ENCODE measurements at places on chromosomes 16 and 17. TPM values are rescaled to one million over a fixed set of nuclear protein-coding genes. Genes with fewer than 3 reads are reported as not detected.

CAPN15 gene
- total RNA-seq: 27.2 TPM

DNA sequence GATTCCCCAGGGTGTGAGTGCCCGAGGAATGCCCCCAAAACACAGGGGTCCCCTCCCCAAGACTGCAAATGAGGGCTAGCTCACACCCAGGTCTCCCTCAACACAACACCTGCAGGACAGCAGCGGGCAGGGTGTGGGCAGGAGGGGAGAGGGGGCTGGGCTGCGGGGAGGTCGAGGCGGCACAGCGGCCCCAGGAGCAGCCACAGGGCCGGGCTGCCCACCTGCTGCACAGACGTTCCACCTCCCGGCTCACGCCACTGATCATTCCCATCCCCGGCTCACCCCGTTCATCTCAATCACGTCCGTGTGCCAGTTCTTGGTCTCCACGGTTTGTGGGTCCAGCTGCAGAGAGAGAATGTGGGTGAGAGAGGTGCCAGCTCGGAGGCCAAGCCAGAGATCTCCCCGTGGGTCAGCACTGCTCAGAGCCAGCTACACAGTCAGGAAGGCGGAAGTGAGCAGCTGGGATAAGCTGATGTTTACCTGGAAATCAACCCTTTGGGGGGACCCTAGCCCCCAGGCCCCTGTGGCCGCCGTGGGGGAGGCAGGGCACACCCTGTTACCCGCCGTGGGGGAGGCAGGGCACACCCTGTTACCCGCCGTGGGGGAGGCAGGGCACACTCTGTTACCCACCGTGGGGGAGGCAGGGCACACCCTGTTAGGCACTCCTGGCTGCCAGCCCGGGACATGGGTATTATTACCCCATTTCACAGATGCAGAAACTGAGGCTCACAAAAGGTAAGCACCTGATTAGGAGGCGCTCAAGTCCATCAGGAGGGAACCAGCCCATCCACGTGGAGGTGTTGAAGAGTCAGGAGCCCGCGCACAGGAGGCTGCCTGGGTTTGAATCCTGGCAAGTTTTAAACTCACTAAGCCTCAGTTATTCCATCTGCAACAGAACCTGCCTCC, 16.1 kb downstream of the TIMM22 start:
- H3K36me3 ChIP-seq: no peaks in the 10 kb centered on the region
- H3K27me3 ChIP-seq: no peaks in the 10 kb centered on the region
- H3K4me1 ChIP-seq: no peaks in the 10 kb centered on the region
- no peak overlapping the region for H3K27ac ChIP-seq
- no peak for DNase-seq
- no peak overlapping the region for H3K4me3 ChIP-seq

DNA sequence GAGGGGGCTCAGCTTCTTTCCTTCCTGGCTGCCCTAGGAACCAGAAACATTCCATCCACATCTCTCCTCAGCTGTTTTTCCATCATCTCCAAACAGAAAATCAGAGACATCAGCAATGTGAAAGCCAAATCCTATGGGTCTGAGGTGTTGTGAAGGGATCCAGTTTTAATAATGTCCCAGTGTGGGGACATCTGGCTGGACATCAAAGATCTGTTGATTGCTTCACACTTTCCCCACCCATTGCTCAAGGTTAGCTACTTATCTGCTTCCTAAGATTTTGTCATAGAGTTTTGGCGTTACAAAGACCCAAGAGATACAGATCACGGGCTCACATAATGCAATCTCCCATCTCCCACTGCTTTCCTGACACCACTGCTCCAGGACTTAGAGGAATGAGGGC, 47.8 kb upstream of the AXIN2 start:
- H3K27me3 ChIP-seq: no peaks in the 10 kb centered on the region
- H3K36me3 ChIP-seq: no peaks in the 10 kb centered on the region
- DNase-seq: no peak
- no peak overlapping the region for H3K27ac ChIP-seq

GRCh38 chr17:76635039-76635438, 8.5 kb downstream of the ST6GALNAC1 start:
- no peaks in the 10 kb centered on the region for H3K27me3 ChIP-seq
- no peak overlapping the region for H3K4me3 ChIP-seq
- H3K27ac ChIP-seq: no peak overlapping the region
- DNase-seq: peak; percentile 14

PPP1R9B gene
- 22.7 TPM for total RNA-seq

GRCh38 chr17:31561469-31562375, 170.2 kb downstream of the RAB11FIP4 start:
- H3K36me3 ChIP-seq: no peaks in the 10 kb centered on the region
- H3K4me3 ChIP-seq: no peak overlapping the region
- no peak for DNase-seq
- no peaks in the 10 kb centered on the region for H3K27me3 ChIP-seq
- peak overlapping the region; percentile 97 for H3K27ac ChIP-seq
- peaks cover 22% of the 10 kb centered on the region for H3K4me1 ChIP-seq

ITGAD gene
- 0.44 TPM for total RNA-seq

DNA sequence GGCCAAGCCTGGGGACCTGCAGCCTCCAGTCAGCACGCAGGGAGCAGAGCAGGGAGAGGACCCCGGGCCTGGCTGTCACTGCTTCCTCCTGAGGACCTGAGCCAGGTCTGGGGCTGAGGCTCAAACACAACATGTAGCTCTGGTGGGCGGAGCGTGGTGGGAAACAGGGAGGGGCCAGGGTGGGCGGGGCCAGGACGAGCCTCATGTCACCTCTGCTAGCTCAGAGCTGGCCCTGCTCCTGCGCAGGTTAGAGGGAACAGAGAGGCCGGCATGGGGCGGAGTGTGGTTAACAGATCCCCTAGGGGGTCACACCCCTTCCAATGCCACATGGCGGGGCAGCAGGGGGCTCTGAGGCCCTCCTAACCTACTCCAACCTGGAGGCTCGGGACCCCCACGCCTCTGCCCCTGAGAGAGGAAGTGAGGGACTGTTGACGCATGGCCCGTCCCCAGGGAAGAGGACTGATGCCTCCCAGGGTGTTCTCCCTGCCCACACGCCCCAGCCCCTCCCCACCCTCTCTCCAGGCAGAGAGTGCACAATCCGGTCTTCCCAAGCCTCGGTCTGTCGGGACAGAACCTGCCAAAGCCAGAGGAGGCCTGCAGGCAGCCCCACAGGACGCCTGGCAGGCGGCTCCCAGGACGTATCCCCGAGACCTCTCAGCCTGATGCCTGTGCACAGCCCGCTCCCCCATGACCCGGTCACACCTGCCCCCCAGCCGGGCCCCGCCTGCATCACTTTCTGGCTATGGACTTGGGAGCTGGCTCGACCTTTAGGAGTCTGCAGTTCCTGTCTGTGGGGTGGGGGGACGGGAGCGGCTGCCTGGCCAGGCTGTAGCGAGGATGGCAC, 15.2 kb downstream of the PIEZO1 start:
- no peak for DNase-seq
- peaks cover 57% of the 10 kb centered on the region for H3K4me1 ChIP-seq
- H3K4me3 ChIP-seq: peak overlapping the region; percentile 58
- peak overlapping the region; percentile 93 for H3K27ac ChIP-seq

- no peaks in the 10 kb centered on the region for H3K27me3 ChIP-seq
- H3K4me3 ChIP-seq: peak overlapping the region; percentile 42
- H3K4me1 ChIP-seq: no peaks in the 10 kb centered on the region
- no peaks in the 10 kb centered on the region for H3K36me3 ChIP-seq
Observed at GRCh38 chr17:20073055-20073979, 64.2 kb downstream of the SPECC1 start.

CCP110 gene
- total RNA-seq: 33.5 TPM

DNA sequence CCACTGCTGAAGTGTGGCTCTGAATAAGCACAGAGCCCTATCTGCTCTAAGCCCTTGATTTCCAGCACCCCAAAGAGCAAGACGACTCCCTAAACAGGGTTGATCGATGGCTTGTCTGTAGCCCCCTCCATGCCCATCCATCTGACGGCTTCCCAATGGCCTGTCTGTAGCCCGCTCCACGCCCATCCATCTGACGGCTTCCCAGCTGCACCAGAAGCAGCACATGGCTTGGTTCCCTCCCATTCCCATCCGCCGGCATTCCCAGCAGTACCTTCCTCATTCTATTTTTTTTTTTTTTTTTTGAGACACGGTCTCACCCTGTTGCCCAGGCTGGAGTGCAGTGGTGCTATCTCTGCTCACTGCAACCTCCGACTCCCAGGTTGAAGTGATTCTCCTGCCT, 64.5 kb downstream of the RBFOX3 start:
- H3K27me3 ChIP-seq: peaks cover 37% of the 10 kb centered on the region
- no peaks in the 10 kb centered on the region for H3K36me3 ChIP-seq
- H3K27ac ChIP-seq: no peak overlapping the region

CTF1 gene
- 4.5 TPM for total RNA-seq

DNA sequence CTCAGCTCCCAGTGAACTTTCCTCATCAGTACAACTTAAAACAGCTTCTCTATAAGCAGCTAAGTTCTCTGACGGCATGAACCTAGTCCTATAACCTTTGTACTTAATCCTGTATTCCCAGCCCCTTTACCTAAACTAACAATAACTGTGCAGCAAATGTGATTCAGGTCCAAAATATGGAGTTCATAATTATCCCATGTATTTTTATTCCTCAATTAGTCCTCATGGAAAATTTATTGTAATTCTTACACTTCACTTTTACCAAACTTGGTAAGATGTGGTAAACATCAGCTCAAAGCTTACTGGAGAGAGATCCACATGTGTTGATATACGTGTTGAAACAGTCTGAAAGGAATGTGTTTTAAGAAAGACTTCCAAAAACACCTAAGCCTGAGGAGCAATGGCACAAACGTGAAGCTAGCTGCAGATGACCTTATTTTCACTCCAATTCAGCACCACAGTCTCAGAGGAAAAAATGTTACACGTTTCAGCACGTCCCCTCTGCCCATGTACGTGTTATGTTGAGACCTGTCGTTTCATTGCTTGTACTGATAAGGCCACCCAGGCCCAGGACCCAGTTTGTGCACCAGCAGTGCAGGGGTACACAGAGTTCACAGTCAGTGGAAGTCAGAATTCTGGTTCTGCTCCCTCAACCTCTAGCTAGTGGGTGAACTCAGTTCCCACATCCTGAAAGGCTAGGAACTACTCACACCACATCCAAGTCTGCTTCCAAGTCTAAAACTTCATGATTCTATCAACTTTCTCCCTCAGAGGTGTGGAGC, 7.1 kb downstream of the USP31 start:
- peak; percentile 86 for DNase-seq
- no peak overlapping the region for H3K4me3 ChIP-seq
- H3K4me1 ChIP-seq: no peaks in the 10 kb centered on the region
- H3K27me3 ChIP-seq: no peaks in the 10 kb centered on the region
- H3K36me3 ChIP-seq: no peaks in the 10 kb centered on the region

GRCh38 chr17:80737106-80738019, 192.7 kb downstream of the RPTOR start:
- H3K4me1 ChIP-seq: no peaks in the 10 kb centered on the region
- no peaks in the 10 kb centered on the region for H3K27me3 ChIP-seq
- no peak overlapping the region for H3K4me3 ChIP-seq
- H3K36me3 ChIP-seq: no peaks in the 10 kb centered on the region

MEOX1 gene
- 10.5 TPM for total RNA-seq

- no peaks in the 10 kb centered on the region for H3K4me1 ChIP-seq
- H3K36me3 ChIP-seq: no peaks in the 10 kb centered on the region
- H3K27ac ChIP-seq: peak overlapping the region; percentile 20
- no peak for DNase-seq
Observed at GRCh38 chr17:7323731-7324437, 5.3 kb downstream of the NEURL4 start.

DNA sequence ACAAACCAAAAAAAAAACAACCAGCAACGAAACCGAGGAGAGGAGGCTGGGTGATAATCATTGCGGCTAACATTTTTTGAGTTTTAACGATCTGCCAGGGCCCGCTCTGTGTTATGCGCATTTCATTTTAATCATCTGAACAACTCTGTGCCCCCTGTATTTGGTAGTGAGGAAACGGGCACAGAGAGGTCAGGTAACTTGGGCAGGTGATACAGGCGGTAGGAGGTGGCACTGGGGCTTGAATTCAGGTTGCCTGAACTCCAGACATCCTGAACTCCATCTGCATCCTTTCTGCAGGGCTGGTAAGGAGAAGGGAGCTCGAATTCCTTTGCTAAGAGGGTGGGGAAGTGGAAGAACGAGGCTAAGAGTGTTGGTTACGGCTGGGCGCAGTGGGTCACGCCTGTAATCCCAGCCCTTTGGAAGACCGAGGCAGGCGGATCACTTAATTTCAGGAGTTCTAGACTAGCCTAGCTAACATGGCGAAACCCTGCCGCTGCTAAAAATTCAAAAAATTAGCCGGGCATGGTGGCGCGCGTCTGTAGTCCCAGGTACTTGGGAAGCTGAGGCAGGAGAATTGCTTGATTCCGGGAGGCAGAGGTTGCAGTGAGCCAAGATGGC, 1.1 kb downstream of the CLUAP1 start:
- DNase-seq: peak; percentile 10
- H3K27me3 ChIP-seq: no peaks in the 10 kb centered on the region
- no peaks in the 10 kb centered on the region for H3K4me1 ChIP-seq
- no peak overlapping the region for H3K27ac ChIP-seq
- H3K36me3 ChIP-seq: no peaks in the 10 kb centered on the region
- peak overlapping the region; percentile 92 for H3K4me3 ChIP-seq

DNA sequence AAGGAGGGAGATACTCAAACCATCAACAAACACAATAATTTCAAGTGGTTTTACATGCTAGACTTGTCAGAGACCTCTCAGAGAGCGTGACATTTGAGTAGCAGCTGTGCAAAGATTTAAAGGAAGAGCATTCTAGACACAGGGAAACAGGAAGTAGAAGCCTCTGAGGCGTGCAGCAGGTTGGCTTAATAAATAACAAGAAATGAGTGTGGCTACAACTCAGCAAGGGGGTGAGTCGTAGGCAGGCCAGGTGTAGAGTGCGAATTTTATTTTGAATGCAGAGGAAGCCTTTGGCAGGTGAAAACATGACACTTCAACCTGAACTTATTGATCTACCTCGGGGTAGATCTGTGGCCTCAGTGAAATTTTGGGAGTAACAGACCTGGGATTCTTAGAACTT, 73.2 kb upstream of the MRTFB start:
- H3K27ac ChIP-seq: no peak overlapping the region
- H3K4me1 ChIP-seq: no peaks in the 10 kb centered on the region
- no peak for DNase-seq
- no peaks in the 10 kb centered on the region for H3K36me3 ChIP-seq

AOC3 gene
- total RNA-seq: 25.6 TPM

CCDC154 gene
- total RNA-seq: 0.48 TPM

ASB16 gene
- total RNA-seq: not detected

DNA sequence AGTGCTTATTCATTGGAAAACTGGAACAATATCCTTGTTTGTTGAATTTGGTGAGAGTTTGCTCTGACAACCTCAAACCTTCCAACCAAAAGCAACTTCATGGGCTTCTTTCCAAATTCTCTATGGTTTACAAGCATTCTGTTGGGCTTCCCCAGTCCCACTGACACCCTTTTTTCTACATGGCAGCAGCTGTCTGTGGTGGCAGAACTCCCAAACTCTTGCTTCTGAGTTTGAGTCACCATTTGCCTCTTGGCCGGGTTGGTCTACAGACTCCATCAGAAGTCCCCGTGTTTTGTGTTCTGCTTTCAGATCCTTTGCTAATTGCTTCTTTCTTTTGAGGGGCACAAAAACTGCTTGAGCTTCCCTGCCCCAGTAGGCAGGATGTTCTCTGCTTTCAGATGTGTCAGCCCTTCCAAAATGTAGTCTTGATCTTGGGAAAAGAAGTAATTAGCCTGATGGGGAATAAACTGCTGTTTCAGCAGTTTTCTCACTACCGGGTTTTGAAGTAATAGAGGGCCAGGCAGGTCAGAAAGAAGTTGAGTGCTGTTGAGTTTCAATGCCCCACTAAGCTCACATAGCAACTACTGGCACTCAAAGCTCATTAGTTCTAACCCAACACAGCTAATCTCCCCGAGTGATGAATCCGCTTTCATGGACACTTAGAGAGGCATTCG, 80.7 kb downstream of the HS3ST3A1 start:
- H3K4me3 ChIP-seq: no peak overlapping the region
- no peaks in the 10 kb centered on the region for H3K4me1 ChIP-seq
- no peaks in the 10 kb centered on the region for H3K27me3 ChIP-seq
- no peaks in the 10 kb centered on the region for H3K36me3 ChIP-seq

Measured in breast epithelium (tissue), 4 donors.